ENCODE measurements at places on chromosomes 7 and 10.

- no peak for DNase-seq
Observed at GRCh38 chr10:54063514-54063913, 737.5 kb downstream of the PCDH15 start.

DNA sequence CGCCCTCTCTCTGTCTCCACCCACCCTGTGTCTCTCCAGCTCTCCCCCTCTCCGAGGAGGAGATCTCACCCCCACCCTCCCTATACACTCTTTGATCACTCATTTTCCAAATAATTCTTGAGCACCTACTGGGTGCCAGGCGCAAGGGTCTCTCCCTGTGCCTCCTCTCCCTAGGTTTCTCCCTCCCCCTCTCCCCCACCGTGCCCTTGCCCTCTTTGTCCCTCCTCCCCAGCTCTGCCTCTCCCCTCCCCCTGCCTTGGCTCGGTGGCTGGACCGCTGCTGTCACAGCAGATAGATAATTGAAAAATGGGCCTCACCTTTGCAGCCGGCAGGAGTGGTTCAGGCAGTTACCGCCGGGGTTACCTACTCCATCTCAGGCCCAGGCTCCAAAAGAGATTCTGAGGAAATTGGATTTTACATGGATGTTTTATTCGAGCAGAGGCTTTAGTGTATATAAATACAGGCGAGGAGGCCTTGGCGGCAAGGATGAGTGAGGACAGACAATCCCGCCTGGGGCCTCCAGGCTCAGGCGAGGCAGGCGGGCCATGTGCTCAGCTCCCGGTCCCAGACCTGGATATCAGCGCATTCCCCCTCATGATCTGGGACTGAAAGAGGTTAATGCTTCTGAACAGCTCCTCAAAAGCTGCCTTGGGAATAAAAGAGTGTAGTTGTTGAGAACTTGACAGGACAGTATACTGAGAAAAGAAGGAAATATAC lies 60.8 kb upstream of the BTRC start:
- no peak for DNase-seq

- no peak for DNase-seq
Observed at GRCh38 chr7:155336812-155337602, 39.3 kb downstream of the INSIG1 start.

DNA sequence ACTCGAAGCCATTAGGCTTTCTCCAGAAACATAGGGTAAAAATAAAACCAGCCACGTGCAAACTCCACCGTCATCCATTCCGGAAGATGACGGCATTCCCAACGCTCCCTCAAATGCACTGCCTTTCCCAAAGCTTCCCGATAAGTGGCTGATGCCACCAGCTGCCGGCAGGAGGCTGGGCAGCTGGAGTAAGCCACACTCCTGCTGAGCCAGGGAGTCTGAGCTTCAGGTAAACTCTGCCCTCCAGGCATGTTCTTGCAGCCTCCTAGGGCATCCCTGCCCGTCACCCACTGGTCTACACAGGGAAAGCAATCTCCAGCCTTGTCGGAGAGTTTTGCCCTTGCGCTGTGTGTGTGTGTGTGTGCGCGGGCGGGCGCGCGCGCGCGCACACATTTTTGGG lies 40.5 kb upstream of the TMEM273 start:
- no peak for DNase-seq

DNA sequence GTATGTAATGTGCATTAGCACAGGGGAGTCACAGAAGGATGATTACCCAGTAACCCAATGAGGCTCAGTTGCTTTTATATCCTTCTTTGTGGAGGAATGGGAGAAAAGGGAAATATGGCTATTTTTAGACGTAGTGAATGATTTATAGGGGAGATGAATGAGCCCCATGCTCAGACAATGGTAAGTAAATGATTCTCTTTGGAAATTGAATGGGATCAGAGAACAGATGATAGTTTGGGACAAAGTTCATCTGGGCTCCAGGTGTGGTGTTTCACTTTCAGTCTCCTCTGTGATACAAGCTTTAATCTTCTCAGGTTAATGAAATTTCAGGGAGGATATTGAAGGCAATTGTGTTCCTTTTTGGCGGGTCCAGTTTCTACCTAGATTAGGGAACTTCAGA lies 63.0 kb upstream of the MPP7 start:
- no peak for DNase-seq

- no peak for DNase-seq
Observed at GRCh38 chr7:156989766-156990535, 20.5 kb downstream of the MNX1 start.
